ENCODE measurements at places on chromosomes 5 and 9.

DNA sequence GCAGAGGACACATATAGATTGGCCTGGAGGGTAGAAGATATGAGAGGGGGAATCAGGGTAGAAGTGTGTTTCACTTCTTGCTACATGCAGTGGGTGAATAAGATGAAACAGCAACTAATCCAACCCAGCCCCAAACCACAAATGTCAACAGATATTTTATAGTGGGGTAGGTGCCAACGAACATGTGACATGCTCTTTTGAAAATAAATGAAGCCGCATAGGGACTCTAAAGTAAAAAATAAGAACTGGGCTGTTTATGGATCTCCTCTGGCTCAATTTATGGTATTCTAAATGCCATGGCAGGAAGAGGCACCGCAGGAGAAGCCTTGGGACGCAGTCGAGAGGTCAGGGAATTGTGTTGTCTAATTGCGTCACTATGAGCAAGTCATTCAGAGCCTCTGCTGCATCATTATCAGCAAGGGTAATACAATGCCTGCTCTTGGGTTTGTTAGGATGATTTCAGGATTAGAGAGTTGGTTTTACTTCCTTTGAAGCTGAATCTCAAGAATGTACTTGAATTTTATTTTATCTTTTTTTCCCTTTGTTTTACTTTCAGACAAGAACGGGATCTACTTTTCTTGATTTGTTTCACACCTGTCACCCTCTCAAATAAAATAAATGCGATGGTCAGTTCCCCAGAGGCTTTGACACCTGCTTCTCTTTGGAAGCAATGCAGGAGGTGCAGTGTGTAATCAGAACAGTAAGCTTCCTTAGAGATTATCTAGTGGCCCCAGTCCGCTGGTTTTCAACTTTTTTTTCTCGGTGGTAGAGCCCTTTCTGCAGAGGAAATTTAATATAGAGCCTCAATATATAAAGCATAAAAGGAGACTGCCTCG, 375.6 kb upstream of the CLINT1 start:
- no peak for DNase-seq

DNA sequence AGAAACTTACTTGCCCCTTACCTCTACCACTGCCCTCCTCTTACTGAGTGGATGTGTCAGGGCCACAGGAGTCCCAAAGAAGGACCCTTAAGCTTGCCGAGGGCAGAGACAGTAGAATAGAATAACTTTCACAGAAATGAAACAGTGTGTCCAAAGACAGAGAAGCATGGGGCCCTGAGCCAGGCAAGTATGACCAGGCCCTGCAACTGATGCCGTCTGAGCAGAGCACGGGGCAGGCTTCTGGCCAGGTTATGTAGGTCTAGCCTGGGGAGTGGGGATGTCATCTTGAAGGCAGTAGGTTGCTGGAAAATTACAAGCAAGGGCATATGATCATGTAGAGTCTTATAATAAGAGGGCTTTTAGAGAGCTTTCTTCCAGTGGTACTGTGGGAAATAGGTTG, 415.4 kb downstream of the KDM4C start:
- DNase-seq: no peak

GRCh38 chr9:129446828-129447550, 173.9 kb downstream of the C9orf50 start:
- no peak for DNase-seq

GRCh38 chr5:58582803-58583491, at the start of gene RAB3C:
RAB3C (plus strand) TSS chr5:58583075; CDS start chr5:58583209, 134 bp downstream.
- no peak for DNase-seq

- no peak for DNase-seq
Observed at GRCh38 chr5:3535414-3536211, 60.0 kb upstream of the IRX1 start.

GRCh38 chr9:123421801-123422455, 65.9 kb downstream of the CRB2 start:
- no peak for DNase-seq

DNA sequence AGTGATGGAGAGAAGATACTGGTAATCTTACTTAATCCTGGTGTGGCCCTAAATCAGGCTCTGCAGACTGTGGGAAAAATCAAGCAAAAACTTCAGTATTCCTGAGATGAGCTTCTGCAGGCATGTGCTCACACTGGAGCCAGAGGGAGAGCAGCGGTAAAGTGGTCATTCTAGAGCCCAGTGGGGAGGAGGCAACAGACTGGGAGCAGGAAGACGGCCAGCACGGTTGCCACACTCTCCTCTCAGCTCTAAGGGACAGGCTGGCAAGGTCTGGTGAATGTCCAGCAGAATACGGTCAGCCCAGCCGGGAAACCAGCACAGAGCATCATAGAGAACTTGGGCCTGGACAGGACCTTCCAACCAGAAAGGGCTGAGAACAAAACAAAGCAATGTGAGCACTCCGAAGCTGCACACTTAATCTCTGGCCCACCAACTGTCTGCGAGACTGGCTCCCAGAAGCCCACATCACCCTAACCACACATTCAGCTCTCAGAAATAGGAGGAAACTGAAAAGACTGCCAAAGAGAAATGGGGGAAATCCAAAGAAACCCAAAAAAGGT, 30.3 kb downstream of the MED27 start:
- no peak for DNase-seq

GRCh38 chr5:172491481-172491880, 37.2 kb upstream of the SH3PXD2B start:
- no peak for DNase-seq

DNA sequence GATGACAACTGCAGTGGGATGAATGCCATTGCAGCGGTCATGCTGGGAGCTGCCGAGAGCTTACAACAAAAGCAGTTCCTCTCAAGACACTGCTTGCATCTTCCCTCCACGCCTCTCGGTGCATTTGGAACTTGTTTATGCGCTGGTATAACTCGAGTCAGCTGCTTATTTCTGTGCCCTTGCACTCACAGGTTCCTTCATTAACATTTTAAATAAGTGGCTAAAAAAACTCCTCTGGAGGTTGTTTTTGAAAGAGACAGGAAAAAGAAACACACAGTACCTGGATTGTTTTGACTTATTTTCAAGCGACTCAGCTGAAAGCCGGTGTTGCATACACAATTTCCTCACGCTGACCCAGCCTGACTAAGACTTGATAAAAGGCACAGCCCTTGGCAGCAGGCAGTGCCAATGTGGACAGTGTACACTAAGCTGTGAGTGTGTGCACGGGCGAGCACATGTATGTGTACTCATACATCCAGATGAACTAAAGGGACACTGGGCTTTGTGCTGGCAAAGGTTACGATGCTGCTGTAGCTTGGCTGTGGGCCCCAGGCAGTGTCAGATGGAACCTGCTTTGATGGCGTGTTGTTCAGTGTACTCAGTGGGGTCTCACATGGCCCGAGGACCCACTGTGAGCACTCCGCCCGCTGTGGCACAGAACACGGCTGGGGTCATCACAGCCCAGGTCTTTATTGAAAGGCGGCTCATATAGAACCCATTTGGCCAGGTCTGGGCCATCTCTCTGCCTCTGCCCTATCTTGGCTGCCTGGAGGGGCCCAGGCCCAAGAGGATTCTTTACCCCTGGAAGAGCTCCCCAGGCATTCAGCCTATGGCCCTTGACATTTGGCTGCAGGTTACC, 92.3 kb downstream of the ANKRD33B start:
- no peak for DNase-seq

DNA sequence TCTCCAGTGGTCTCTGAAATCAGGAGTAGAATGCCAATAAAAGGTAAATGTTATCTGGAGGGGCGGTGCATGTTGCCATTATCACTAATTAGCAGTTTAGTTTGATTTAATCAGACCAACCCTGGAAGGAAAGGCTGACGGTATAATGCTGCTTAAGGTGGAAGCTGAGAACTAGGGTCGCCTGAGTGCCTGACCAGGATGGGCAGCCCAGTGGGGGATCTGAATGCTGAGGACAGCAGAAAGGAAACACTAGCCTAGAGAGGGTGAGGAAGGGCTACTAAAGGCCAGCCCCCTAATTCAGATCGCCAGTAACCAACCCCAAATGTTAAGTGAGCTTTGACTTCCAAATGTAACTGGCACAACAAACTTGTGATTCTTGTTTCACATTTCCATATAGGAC, 172.2 kb downstream of the APBA1 start:
- DNase-seq: no peak

DNA sequence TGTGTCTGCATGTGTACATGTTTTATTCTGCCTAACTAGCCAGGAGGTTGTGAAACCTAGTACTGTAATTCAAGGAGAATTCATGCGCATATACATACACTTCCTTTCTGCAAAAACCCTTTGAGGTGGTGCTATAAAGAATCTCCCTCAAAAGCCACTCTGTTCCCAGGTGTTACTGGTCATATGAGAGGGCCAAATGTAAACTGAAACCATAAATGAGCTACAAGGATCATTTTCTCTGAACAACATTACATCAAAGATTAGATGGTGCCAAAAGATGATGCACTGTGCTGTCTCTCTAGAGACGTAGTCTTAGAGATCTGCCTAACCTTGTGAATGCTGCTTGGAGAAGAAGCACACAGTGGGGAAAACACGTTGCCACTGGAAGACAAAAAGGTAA, 15.7 kb downstream of the NREP start:
- DNase-seq: no peak

DNA sequence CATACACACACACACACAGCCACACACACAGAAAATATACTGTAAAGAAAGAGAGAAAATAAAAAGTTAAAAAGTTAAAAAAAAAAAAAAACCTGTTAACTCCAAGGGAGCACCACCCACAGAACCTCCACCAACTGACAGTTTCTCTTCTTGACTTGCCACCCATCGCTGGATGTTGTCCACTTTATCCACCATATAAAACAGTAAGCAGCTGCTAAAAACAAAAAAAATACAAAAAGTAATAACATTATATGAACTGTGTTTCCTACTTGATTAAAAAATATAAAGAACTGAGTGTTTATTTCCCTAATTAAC, 1.2 kb downstream of the PURA start:
- no peak for DNase-seq

GRCh38 chr9:121675969-121676822, 24.8 kb downstream of the DAB2IP start:
- no peak for DNase-seq

DNA sequence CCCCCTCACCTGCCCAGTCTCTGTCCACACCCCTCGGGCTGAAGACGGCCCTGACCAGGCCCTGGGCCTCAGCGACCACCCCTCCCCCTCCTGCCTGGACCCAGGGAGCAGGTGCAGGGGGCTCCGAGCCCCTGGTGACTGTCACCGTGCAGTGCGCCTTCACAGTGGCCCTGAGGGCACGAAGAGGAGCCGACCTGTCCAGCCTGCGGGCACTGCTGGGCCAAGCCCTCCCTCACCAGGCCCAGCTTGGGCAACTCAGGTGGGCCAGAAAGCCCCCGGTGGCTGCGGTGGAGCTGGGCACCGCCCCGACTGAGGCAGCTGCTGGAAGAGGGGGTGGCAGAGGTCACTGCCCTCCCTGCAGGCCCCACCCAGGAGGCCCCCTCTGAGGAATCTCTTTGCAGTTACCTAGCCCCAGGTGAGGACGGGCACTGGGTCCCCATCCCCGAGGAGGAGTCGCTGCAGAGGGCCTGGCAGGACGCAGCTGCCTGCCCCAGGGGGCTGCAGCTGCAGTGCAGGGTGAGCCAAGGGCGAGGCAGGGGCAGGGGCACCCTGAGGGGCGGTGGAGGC, 7.7 kb downstream of the ENTPD8 start:
- DNase-seq: no peak

GRCh38 chr5:128927644-128928043, 37.6 kb upstream of the SLC27A6 start:
- DNase-seq: no peak

- DNase-seq: no peak
Observed at GRCh38 chr9:4887556-4887955, 94.8 kb downstream of the RCL1 start.

- no peak for DNase-seq
Observed at GRCh38 chr5:5933651-5934050, 444.7 kb downstream of the MED10 start.

GRCh38 chr9:135126451-135127187, 39.2 kb downstream of the OLFM1 start:
- DNase-seq: no peak

Data from activated T-cell treated with anti-CD3 and anti-CD28 coated beads, Interleukin-2, amount 50 U/mL, for 4 hours (primary cell).